ENCODE measurements at places on chromosomes 1 and 21.

DNA sequence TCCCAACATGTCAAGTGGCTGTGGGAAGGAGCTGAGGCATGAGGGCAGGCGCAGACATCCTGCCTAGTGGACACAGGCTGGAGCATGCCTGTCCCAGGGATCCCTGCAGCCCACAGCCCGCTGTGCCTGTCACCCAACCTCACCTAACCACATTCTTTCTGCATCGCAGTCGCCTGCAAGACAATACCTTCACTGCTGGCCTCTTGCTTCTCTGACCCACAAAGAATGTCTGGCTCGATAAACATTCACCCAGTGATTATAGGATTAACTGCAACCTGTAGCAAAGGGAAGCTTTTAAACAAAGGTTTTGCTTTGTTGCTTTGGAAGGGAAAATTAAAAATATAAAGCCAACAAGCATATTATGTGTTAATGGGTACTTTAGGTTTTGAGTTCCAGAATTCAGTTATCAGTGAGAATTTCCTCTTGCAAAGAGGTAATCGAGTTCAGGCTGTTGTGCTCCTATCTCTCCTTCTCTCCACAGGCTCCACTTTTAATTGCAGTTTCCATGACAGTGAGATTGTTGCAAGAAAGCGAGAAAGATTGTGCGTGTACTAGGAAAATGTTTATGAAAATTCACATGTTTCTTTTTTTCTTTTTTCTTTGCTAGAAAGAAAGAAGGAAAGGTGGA lies 40.0 kb upstream of the ZNF648 start:
- no peak for DNase-seq

GRCh38 chr1:36135330-36135667 lies 10.3 kb upstream of the COL8A2 start:
- DNase-seq, result no peak

DNA sequence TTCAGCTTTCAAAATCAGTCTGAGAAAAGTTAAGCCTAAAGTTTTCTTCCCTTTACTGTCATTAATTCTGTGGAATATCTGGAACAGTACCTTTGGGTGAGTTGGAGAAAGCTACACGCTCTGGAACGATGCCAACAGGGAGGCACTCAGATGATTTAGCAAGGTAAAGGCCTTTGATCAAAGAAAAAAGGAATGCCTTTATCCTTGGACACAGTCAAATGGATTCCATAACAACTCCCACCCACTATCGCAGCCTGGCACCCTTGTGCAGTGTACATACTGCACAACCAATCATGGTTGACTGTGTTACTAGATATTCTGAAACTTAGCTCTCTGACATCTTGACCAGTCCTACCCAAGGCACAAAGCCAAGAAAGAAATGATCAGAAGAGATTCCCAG lies 218.7 kb downstream of the PATJ start:
- DNase-seq, result no peak

- no peak for DNase-seq
Measured at GRCh38 chr1:163267962-163268361, 53.8 kb upstream of the NUF2 start.

DNA sequence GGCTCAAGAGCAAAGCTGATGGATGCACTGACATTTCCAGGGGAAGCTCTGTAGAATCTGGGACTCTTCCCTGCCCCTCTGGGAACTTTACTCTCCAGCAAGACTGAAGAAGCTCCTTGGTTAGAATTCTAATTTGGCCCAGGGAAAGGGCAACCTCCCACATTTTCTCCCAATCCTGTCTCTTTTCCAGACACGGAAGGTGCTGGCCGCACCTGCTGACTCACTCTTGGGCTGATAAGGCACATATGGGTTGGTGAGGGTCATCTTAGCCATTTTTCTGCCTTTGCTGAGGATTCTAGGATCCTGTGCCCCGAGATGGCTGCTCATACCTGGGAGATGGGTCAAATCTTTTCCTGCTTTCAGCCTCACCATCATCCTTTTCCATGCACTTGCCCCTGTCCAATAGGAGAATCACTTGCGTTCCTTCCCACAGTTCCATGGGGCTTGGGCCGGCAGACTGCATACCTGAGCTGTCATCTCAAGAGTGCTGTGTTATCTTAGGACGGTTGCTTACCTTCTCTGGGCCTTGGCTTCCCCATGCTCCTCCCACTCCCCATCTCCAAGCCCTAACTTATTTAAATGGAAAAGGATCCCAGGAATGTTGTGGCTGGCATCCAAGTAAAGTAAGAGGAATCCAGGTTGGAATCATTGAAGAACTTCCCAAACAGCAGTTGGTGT lies 1.3 kb downstream of the TINAGL1 start:
- no peak for DNase-seq

DNA sequence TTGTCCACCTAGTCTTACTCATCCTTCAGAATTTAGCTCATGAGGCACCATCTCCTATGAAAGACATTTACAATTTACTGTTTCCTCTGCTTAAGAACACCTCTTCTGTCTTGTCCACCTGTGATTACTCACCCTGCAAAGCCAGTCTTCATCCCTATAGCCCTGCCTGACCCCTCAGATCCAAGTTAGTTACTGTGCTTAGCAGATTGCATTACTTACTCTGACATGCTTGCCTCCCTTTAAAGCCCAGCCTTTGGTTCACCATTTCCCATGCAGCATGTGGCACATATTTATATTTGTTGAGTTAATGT lies 60.9 kb upstream of the VCAM1 start:
- DNase-seq, result no peak

All from CD4-positive, alpha-beta memory T cell (primary cell).